ENCODE measurements at places on chromosomes 5 and 9.

GRCh38 chr5:17094830-17095229 lies 122.6 kb upstream of the BASP1 start:
- no peak for DNase-seq

- DNase-seq = no peak
Observed at GRCh38 chr5:160626322-160626721, 204.7 kb downstream of the PTTG1 start.

DNA sequence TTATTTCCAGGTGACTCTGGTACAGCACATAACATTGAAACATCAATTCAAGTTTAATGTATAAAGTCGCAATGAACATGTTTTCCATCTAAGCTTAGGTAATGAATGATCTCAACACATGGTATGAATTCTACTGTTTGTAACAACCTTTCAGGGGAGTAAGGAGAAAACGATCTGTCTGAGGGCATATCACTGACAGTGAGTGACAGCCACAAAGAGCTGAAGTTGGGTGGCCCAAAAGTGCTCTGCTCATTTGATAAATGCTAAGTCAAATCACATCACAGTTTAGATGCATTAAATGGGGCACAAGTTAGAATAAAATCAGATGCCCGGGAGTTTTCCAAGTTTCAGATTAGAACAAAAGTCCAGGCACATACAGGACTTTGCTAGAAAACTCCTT lies 1.2 kb downstream of the FANCC start:
- no peak for DNase-seq

DNA sequence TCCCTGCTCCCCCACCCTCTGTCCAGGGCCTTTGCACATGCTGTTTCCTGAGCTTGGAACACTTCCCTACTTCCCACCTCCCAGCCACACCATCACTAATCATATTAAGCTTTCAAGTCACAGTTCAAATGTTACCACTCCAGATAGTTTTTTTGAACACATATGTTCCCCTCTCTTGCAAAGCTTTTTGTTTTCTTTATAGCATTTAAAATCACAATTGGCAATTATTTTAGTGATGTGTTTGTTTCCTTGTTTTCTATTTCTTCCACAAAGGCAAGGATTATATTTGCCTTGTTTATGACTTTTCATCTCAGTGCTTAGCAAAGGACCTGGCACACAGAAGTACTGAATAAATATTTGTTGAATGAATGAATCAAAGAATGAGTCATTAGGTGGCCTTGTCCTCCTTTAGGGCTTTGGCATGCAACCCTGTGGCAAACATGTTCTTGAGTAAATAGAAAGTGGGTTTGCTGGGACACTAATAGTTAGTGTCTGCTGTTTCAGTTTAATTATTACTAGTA lies 386.8 kb downstream of the FGF10 start:
- no peak for DNase-seq

DNA sequence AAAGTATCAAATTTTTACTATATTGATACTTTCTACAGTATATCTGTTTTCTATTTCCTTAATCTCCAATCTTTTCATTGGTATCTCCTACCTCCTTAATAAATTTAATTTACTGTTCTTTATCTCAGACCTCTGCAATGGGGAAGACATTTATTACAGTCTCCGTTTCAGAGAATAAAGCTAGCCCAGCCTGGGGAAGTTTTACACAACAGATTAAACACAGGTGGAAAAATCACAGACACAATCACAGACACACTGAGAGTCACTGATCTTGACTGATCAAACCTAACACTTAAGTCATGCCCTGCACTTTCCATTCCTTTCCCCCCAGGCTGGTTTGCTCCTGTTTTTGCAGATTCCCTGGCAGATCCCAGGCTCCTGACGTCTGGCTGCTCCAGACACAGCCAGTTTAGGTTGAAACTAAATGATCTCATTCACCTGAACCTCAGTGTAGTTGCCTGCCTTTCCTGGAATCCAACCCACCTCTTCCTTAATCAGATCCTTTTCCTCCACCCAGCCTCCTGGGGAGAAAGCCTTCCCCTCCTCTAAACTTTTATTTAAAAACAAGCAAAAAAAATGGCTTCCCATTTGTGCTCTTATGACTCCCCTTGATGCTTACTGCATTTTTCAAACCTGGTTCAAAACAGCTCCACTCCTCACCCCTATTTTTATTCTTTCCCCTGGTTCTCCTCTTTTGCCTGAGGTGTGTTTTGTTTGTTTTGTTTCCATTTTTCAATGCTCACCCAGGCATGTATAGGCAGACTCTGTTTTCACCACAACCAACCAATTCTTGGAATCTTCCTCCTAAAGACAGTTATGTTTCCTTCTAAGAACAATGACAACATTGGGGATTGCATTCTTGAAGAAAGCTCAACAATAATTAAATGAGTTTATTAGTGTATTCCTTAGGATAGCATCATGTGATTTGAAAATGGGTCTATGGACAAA lies 29.5 kb upstream of the OSMR start:
- DNase-seq = no peak

DNA sequence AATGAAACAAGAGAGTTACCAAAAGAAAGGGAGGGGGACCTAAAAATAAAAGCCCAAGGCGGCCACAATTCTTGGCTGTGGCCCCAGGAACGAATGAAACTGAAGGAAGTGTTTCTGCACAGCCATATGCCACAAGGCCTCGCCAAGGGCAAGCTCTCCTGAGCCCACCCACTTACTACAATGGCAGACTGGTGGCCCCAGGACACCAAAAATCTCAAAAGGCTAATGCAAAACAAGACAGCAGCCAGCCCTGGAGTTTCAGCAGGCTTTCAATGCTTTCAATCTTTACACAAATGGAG lies 4.0 kb downstream of the CAMSAP1 start:
- DNase-seq = no peak

DNA sequence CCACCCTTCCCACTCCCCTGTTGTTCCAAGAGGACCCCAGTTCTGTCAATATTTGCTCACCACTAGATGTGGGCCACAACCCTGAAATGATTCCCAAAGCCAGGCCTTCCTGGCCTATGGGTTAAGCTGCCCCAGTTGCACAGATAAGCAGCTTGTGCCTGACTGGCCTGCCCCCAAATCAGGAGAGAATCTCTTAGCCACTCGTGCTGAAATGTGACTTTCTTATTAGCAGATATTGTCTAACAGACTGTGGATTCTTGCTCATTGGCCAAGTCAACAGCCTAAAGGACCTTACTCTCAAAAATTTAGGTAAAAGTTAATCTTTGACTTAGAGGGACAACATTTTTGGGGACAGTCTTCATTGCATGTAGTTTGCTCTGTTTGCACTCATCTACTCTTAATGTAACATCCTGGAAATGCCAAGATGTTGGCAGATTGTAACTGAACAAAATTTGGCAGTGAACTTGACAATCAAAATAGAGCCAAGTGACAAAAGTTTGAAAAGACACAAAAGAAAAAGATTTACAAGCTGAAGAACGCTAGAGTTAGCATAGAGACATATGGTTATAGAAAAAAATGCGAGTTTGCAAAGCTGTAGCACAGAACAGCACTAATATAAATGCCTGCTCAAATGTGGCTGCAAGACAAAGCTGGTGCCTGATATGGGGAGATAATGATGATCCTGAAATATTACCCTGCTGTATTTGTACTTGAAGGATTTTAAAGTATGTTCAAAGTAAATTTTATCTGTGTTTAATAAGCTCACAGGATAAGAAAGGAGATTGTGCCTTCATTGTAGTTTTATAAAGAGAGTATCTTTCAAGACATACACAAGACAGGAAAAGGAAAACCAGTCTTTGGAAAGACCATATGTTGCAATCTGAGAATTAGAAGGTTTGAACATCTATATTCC lies 29.0 kb upstream of the FSD1L start:
- DNase-seq = no peak

GRCh38 chr9:20250791-20251190 lies 371.5 kb downstream of the MLLT3 start:
- DNase-seq = no peak

GRCh38 chr9:69090140-69090750 lies 54.7 kb downstream of the FXN start:
- no peak for DNase-seq

- no peak for DNase-seq
Observed at GRCh38 chr9:125789196-125789595, 42.0 kb downstream of the PBX3 start.

GRCh38 chr9:134209731-134210311 lies 45.5 kb upstream of the RNU6ATAC start:
- DNase-seq = no peak

- no peak for DNase-seq
Observed at GRCh38 chr5:147887930-147888329, 9.4 kb downstream of the SCGB3A2 start.

DNA sequence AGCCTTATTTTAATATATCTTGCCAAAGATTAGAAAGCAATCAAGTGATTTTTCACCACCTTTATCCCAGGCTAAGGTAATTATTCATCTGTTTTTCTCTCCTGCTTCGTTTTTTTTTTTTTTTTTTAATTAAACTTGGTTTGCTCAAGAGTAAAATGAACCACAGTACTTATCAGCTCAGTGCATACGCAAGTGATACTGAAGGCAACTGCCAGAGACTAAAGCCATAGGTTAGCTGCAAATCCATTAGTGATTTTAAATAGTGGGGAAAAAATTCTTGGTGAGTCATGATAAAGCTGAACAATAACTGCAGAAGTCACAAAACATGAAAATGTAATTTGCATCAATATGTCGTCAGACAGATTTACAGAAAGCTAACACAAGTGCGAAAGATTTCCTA lies 829.1 kb downstream of the PTPRD start:
- DNase-seq = no peak

DNA sequence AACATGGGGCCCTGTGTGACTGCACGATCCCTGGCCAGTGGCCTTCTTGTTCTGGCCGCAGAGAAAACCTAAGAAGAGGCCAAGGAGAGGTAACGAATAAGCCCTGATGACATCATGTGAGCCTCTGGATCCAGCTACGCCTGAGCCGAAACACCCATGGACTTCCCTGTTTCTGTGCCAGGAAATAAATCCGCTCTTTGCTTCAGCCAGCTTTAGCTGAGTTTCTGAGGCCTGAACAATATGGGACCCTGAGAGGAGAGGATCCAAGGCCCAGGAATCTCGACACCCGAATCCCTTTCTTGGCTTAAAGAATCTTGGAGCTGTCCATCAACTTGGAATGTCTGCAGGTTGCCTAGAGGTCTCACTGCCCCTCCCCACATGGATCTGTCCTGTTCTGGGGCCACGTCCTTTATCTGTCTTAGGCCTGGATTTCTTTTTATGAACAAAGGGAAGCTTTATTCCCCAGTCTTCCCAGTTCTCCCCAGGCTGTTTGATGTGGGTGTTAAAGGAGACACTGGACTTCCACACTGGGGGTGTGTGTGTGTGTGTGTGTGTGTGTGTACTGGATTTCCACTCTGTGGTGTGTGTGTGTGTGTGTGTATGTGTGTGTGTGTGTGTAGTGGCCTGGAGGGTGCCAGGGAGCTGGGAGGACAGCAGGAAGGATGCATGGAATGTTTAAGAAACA lies 13.7 kb downstream of the IER5L start:
- DNase-seq = no peak
